DMS 273 treated with DMSO at 0.1 percent for 48 hours (cell line): ENCODE measurements at places on chromosomes 2 and 18.

GRCh38 chr2:235447210-235447609 is 46.6 kb upstream of the AGAP1 start:
- no peak for DNase-seq

- no peak for DNase-seq
Observed at GRCh38 chr2:230849633-230850357, 14.9 kb upstream of the ITM2C start.

GRCh38 chr18:34834897-34835296 is 124.8 kb downstream of the DTNA start:
- no peak for DNase-seq

DNA sequence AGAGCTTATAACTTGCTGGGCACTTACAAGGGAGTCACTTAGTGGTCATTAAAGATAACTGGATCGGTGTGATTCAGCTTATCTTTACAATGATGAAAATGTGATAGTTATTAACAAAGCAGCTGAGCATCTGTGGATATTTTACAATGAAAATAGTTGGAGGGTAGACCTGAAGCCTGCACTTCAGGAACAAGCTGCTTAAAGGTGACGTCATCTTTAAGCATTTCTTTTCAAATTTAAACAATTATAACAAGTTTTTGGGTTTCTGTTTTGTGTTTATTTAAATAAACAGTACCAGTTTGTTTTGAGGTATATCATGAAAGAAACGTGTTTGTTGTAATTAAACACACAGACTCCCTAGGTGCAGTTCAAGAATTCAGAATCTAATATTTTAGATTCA is 513.9 kb downstream of the ZNF516 start:
- no peak for DNase-seq
